ENCODE measurements at places on chromosomes 7 and 10.

- no peak for DNase-seq
Observed at GRCh38 chr7:28708033-28708951, 249.8 kb downstream of the TRIL start.

DNA sequence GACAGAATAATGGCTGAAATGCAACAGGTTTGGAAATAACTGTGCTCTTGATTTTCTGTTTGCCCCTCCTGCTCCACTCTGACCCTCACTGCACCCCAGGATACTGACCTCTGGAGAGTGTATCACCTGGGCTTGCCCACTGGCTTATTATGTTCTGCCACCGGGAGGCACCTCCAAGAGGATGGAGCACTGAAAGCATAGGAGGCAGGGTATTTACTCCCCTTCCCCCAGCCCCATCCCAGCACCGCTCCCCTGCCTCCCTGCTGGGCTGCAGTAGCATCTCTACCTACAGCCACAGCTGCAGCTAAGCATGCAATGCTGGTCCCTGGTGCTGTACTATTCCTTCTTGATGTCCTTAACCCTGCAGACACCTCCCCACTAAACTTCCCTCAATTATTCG is 26.4 kb downstream of the RAB11FIP2 start:
- DNase-seq = no peak

- DNase-seq = no peak
Observed at GRCh38 chr7:129742256-129742655, 130.7 kb downstream of the NRF1 start.

GRCh38 chr10:123518765-123519164 is 147.4 kb upstream of the GPR26 start:
- DNase-seq = no peak

- peak; percentile 38 for DNase-seq
Observed at GRCh38 chr10:95601116-95601719, 40.0 kb upstream of the SORBS1 start.

DNA sequence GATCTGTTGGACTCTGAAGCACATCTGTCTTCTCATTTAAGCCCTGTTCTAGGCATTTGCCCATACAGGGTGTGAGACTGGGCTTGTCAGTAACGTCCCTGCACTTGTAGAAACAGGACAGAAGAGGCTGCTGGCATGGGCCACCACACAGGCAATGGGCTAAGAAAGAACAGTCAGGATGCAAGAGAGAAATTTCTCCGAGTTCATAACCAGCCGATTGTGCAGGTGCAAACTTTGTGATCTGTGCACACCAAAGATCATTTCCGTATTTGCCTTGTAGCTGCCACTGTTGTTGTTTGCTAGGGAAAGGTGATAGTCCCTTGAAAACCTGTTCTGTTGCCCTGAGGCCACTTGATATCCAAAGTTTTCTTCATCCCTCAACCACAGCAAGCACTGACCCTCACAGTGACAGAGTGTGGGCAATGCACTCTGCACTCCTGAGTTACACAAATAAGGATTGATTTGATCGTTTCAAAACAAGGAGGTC is 20.3 kb downstream of the KLF6 start:
- DNase-seq = no peak

DNA sequence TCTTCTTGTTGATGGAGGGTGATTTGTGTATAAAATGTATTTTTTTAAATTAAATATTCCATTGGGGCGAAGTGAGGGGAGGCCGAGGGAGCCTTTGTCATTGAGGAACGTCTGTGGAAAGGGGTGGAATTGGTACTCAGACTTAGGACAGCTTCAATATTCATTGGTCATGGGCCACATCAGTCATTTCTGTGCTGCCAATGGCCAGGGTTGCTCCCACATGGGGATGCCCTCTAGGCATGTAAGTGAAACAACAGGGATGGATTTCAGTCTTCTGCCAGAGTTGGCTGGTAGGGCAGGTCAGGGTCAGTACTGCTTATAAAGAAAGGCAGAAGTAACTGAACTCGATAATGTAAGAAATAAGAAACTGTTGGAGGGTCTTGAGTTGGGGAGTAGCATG is 47.2 kb downstream of the NEURL1 start:
- DNase-seq = no peak

Measured in T-helper 2 cell treated with Interferon-gamma antibody and Interleukin-4, amounts not matched to agents 5 μg/mL and 100 μg/mL, for 36 hours (primary cell).